ENCODE measurements at places on chromosomes 4 and X.

DNA sequence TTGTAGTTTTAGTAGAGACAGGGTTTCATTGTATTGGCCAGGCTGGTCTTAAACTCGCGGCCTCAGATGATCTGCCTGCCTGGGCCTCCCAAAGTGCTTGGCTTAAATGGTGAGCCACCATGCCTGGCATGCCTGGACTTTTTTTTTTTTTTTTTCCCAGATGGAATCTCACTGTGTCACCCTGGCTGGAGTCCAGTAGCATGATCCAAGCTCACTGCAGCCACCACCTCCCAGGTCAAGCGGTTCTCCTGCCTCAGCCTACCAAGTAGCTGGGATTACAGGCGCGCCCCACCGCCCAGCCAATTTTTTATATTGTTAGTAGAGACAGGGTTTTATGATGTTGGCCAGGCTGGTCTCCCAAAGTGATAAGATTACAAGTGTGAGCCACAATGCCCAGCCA is 8.4 kb downstream of the UBE2K start:
- DNase-seq, result no peak

- no peak for DNase-seq
Measured at GRCh38 chr4:32798471-32799159, 2078.4 kb downstream of the PCDH7 start.

GRCh38 chr4:26028133-26028792 is 114.2 kb downstream of the SMIM20 start:
- DNase-seq, result no peak

GRCh38 chr4:113173126-113173792 is 123.8 kb downstream of the ANK2 start:
- no peak for DNase-seq

DNA sequence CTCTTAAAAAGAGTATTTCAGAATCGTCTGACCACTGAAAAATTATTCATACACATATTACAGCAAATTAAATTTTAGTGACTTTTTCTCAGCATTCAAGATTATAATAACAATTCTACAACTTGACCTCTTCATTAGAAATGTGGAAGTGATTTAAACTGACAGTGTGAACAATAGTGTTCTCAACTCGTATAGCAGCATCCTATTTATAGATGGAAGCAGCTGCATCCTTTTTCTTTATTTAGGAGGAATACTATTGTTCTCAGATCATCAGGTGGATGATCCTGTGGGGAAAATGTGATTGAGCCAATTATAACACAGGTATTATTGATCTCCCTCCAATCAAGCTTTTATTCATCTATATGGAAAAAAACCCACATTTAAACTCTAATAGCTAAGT is 56.7 kb downstream of the RAPGEF2 start:
- no peak for DNase-seq

DNA sequence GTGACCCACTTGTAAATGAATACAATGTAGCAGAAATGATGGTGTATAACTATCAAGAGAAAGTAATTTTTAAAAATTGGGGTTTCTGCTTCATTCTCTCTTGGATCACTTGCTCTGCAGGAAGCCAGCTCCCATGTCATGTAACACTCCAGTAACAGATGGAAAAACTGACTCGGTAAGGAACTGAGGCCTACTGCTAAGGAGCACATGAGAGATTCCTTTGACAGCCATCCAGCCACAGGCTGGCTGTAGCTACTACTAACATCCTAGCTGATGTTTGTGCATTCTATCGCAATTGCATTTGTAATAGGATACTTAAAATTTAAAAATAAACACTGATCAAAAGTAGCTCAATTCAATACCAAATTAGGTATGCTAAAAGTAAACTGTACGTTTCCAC is 102.3 kb upstream of the MAB21L2 start:
- no peak for DNase-seq

DNA sequence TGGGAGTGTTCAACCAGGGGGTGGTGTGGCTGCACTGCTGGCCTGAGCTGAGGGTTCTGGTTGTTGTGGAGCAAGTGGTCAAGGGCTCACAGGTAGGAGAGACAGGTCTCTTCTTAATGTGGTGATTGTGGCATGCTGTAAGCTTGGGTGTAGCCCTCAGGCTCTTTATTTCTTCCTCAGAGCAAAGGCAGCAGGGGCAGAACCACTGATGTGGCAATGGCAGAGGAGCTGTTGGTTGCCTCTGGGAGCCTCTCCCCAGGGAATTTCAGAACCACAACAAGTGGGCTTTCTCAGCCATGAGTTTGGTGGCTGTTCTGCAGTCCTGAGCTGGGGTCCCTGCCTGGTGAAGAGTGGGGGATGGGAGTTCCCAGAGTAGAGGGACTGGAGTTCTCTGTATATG is 1017.2 kb downstream of the SH3BGRL start:
- no peak for DNase-seq

DNA sequence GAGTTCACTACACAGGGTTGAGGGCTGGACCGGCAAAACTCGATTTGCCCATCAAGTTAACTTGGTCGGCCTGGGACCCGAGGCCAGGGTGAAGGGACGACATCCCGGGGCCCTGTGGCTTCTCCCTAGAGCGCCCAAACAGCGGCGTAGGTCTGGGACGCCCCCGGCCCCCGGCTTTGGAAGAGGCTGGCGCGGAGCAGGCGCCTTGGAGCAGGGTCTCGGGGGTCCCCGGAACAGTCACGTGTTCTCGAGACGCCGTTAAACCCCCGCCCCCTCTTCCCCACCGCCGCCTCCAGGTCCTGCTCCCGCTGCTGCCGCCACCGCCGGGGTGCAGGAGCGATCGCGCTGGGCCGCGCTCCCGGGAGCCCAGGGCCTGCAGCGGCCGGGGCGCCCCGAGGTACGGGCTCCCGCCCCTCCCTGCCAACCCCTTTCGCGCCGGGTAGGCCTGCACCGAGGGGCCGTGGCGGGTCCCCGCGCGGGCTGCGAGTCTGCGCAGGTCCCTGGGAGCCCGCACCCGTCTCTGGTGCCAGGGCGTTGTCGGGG is at the start of gene NPY5R:
Gene NPY5R, plus strand, starts transcription at position 289 of the 543 bp plus-strand sequence. CDS start 6,382 bp downstream, outside the sequence.
- DNase-seq, result no peak

GRCh38 chrX:106621836-106622235 is 10.1 kb downstream of the RADX start:
- DNase-seq, result no peak

DNA sequence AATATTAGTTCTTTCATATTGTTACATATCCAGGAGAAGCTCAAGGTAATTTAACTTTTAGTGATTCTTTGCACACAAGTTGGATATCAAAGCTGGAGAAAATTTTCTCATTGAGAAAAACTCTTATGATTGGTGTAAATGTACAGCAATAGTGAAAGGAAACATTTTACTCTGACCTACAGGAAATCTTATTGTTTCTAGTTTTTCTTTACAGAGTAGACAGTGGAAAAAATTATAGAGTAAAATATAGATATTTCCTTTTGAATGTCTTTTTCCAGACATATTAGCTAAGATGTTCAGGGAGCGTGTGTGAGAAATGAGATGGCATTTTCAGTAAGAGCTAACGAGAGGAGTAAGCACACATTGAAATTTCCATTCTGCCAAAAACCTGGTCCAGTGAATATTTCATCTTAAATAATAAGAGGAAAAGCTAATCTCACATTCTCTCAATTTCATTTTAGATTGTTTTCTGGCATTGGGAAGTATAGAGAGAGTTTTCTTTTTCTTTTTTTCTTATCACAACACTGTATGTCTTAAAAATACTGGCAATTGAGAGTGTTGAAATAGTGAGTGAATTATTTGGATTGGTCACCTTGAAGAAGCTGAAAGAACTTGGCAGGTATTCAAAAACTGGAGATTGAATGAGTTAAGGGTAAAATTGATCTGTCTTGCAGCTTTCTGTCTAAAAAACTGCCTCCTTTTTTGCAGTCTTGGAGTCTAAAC is 15.6 kb upstream of the ATP8A1 start:
- no peak for DNase-seq

DNA sequence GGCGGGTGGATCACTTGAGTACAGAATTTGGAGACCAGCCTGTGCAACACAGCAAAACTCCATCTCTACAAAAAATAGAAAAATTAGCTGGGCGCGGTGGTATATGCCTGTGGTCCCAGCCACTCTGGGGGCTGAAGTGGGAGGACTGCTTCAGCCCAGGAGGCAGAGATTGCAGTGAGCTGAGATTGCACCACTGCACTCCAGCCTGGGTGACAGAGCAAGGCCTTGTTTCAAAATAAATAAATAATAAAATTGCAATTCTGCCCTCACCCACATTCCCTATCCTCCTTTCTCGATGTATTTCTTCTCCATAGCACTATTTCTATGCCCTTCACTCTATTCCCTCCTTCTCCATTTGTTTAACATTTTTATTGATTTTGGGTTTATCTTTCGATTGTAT is 8.7 kb upstream of the SLAIN2 start:
- no peak for DNase-seq

All from stimulated activated CD8-positive, alpha-beta memory T cell treated with anti-CD3 and anti-CD28 coated beads, Interleukin-2, amount 100 ng/mL, for 1 hour (primary cell).